ENCODE measurements at places on chromosomes 6 and 20.

DNA sequence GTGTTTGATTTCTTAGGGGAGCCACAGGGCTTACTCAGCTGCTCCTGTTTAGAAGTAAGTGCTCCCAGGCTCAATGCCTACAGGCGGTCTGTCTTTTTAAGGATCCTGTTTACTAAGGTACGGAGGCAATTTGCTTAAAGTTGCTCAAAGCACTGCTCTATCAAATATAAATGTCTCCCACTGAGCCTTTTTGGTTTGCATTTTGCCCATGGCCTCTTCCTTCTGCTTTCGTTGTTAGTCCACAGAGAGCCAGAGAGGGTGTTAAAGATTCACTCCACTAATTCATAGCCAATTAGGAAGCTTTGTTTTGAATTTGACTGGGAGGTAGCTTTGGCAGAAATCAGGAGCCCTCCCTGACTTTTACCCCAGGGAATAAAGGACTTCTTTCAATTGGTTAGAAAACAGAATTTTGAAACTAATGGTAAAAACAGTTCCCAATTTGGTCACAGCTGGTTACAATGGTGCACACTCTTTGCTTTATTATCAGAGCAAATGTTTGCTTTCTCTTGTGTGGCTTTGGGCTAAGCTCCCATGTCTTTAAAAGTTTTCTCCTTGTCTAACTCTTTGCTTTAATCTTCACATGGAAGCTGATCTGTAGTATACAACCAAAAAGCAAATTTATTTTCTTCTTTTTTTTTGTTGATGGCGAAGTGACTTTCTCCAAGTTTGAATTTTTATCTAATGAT lies 126.2 kb downstream of the IMPG1 start:
- DNase-seq = no peak

DNA sequence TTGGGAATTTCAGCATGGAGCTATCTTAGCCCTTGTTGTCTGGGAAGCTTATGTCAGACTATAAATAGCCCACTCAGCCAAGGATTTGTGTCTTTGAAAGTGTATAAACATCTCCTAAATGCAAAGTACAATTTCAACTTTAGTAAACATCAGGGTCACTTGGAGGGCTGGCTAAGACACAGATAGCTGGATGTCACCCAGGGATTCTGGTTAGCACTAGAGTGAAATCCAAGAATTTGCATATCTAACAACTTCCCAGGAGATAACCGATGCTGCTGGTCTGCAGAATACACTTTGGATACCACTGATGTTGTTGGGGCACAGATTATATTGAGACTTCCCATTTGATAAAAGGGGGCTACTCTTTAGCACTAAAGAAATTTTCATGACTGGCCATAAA lies 130.9 kb downstream of the PAX1 start:
- DNase-seq = no peak

- DNase-seq = no peak
These were observed 171.6 kb upstream of the FBXL4 start for GRCh38 chr6:99119109-99120031.

DNA sequence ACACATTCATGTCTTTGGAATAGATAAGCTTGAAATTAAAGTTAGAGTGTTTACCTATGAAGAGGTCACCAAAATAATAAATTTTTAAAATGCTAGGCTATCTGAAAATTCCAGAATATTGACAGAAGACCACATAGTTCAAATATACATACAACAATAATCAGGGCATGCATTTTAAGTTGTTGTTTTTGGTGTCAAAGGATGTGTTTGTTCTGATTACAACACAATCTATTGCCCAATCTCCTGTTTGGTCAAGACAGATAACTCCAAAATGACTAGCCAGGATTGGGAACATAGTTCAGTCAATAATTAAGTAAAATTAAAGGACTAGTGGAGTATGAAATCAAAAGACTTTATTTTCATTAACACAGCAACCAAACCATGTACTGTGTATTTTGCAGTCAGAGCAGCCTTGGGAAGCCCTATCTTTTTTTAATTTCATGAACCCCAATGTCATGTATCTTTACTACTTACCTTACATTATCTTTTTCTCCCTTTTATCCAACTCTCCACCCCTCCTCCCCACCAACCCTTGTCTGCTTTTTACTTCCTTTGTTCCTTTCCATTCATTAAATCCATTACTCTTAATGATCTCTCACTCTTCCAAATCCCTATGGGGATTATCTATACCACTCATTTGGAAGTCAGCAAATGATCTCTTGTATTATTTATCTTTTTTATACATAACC lies 111.2 kb downstream of the CDK19 start:
- no peak for DNase-seq

DNA sequence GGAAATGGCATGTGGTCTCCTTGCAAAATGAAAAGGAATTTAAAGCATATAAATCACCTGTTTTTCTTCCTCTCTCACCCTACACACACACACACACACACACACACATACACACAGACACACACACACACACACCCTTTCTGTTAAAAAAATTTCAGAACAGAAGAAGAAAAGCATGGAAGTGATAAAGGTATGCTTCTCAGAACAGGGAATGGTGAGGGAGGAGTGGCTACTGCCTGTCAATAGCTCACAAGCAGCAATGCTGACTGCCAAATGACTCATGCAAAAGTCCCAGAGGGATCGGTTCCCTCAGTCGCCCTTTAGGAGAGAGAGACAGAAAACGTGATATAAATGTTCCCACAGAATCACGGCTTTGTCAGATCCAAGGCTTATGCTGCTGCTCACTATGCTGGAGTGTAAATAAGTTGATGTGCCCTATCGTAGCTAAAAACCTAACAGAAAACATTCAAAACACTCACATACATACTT lies 102.6 kb downstream of the IBTK start:
- DNase-seq = no peak

DNA sequence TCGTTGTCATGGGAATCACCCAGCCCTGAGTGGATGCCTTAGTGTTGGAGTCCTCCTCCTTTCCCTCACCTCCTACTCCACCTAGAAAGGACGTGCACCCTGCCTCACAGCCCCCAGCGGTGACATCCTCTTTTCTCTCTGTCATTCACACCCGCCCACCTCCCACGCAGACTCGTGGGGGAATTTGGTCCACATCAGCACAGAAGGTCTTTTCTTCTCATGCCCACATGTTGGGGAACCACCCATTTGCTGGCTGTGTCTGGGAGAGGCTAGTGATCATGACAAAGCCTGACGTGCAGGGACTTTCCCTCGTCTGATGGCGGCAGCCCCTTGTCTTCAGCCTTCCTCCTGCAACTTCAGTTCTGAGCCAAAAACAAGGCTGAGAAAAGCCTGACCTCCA lies 96.0 kb upstream of the CNKSR3 start:
- peak; percentile 35 for DNase-seq

DNA sequence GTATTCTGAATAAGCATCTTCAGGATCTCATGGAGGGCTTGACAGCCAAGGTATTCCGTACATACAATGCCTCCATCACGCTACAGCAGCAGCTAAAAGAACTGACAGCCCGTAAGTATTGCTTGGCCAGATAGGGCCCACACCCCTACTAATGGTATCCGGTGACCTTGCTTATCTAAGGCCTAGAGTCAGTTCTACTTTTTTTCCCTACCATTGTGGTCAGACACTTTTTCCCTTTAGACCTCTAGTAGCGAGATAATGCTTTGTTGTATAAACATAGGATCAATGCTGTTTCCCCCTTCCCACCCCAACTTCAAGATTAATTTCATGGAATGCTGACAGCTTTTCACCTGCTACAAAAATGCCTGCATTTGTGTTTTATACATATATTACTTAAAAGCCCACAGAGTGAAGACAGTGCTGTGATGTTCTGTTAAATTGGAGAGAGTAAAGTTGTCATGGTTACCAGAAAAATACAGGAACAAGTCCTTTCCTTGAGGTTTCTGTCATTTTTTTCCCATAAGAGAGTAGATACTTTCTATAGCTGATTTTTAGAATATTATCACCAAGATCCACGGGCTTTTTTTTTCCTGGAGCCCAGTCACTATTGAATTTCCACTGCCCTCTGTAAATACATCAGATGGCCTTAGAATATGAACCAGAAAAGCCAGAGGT lies 20.9 kb upstream of the PLCG1 start:
- DNase-seq = no peak

DNA sequence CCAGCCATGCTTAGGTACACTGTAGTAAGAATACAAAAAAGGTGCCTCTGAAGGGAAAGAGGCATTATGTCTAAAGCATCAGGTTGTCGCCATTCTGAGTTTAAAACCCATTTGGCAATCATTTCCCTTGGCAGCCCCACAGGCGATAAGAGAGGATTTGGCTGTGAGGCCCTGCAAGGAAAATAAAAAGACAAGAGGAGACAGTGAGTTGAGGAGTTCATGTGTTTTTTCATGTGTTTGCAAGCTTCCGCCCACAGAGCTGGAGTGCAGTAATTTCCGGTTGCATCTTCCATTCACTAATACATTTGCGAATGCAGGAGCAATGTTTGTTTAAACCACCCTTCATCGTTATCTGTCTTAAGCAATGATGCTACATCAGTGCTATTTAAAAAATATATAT lies 138.5 kb upstream of the SOX4 start:
- DNase-seq = no peak

DNA sequence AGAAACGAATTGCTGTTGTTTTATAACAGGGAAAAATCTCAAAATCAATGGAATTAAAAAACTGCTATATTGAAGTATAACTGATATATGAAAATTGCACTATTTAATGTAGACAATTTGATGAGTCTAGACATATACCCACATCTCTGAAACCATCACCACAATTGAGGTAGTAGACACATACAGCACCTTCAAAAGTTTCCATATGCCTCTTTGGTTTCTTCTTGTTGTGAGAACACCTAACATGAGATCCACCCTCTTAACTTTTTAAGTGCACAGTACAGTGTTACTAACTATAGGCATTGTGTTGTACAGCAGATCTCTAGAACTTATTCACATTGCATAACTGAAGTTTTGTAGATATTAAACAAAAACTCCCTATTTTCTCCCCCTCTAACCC lies 14.0 kb upstream of the SLC17A5 start:
- DNase-seq = no peak

- no peak for DNase-seq
These were observed 15.7 kb upstream of the POU5F1 start for GRCh38 chr6:31186052-31186734.

DNA sequence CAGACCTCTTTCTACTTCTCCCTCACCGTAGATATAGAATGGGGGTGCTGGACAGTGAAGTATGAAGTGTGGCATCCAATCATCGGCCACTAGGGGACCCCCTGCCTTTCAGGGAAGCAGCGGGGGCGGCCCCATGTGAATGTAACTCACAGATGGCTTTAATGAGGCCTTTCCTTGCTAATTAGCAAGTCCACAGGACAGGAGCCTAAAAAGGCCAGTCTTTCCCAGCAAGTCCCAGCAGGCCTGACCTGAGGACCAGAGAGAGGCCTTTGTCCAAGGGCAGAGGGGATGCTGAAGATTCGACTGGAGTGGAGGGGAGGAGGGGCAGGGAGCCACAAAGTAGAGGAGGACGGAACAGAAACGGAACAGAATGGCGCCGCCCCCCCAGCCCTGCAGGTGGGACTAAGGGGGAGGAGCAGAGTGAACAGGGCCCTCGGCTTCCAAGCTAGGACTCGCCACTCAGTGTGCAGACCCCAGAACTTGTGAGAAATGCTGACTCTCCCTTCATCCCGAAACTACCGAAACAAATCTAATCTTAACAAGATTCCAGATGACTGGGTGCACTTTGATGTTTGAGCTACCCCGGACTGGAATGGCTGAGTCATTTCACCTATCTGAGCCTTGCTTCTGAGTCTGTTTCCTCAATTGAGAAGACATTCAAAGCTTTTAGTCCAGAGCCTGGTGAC lies 5.8 kb downstream of the C6orf132 start:
- DNase-seq = peak; percentile 33

DNA sequence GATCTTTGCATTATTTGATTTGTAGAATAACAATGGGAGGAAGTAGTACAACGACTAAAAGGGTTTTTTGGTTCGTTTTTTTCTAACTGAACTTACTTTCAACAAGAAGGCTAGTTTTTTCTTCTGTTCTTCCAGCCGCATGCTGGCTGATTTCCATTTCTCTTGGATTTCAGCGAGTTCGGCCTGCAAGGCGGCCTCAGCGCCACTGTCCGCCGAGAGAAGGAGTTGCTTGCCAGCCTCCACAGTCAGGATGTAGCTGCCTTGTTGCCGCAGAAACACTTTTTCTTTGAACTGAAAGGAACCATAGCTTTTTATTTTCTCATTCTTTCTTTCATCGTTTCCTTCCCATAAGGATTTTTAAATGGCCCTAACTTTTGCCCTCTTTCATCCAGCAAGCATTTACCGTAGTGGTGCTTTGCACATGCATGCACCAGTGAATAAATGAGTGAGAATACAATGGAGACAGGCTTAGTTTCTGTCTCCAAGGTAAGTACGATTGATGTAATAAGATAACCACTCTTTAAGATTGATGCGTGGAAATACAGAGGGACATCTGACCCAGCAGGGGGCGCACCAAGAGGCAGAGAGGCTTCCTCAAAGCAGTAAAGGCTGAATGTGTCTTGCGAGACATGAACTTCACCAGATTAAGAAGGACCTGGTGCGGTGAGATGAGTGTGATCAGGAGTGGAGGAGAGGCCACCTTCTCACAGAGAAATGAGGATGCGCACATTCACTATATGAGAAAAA lies 398.8 kb downstream of the ESR1 start:
- DNase-seq = peak; percentile 54

GRCh38 chr6:125794342-125795137 lies 3.8 kb downstream of the NCOA7 start:
- no peak for DNase-seq

DNA sequence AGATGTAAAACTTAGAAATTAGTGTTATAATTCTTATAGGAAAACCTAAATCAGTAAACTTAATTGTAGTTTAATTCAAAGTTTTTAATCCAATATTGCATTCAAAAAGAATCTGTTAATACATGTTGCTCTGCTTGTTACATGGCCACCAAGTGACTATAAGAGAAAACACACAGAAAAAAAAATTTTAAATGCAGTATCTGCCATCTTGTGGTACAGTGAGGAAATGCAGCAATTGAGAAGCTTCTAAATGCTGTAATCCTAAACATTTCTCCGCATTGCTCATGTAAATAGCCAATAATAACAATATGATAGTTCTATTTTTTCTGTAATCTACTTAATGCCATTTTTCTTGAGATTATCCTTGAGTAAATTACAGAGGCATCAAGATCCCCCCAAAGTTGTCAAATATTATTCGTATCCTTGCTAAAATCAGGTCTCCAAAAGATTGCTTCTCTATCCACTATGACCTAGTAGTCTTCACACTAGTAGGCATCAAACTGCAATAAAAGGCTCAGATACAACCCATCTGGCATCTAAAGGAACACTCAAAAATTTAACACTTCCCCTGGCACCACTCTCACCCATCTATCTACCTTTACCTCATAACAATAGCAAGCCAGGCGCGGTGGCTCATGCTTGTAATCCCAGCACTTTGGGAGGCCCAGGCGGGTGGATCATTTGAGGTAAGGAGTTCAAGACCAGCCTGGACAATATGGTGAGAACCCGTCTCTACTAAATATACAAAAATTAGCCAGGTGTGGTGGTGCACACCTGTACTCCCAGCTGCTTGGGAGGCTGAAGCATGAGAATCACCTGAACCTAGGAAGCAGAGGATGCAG lies 34.6 kb downstream of the HDAC2 start:
- DNase-seq = no peak

- DNase-seq = no peak
These were observed 15.8 kb upstream of the RNF182 start for GRCh38 chr6:13908955-13909381.

GRCh38 chr6:127031511-127031910 lies 87.0 kb upstream of the RSPO3 start:
- no peak for DNase-seq

All from activated naive CD8-positive, alpha-beta T cell treated with anti-CD3 and anti-CD28 coated beads, Interleukin-2, amount 10 ng/mL, durations not matched to agents 7 days and 5 days (primary cell).